IPS-NIHi11 (cell line): ENCODE measurements at places on chromosomes 2 and 18.
A peak's percentile ranks its signal among the peaks of the same experiment; 100 is the strongest.

DNA sequence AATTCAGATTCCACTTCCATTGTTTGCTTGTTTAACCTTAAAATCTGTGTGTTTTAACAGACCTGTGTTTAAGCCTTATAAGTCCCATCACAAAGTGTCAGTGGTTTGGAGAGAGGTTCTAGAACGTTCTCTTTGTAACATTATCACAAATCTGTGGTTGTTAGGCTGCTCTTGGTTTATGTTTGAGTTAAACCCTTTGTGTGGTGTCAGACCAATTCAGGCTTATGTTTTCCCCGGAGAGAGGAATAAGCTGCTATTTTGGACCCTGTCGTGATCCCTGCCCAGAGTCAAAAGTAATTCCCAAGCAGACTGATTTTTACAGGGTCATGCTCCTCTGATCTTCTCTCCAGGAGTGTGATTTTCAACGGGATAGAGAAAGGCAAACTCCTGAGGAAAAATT is 43.8 kb upstream of the LTBP1 start:
- DNase-seq, result no peak

GRCh38 chr2:20662308-20662937 is 4.5 kb upstream of the GDF7 start:
- no peak for DNase-seq

DNA sequence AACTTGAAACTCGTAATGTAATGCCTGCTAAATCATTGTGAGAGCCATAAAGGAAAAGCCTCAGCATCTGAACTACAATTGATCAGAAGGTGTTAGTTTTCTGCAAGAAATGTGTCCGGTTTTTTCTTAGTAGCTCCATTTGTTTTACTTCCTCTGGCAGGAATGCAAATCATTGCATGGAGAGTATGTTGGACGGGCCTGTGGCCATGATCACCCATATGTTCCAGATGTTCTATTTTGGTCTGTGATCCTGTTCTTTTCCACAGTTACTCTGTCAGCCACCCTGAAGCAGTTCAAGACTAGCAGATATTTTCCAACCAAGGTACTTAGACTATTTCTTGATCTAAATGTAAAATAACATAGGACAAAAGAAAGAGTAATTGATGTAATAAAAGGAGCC is 126.6 kb downstream of the DPP4 start:
- DNase-seq, result no peak

GRCh38 chr18:24153397-24153796 is 14.5 kb downstream of the CABYR start:
- no peak for DNase-seq

GRCh38 chr2:189674374-189675112 is at the start of gene ANKAR:
ANKAR (plus strand) TSS chr2:189674670; CDS start chr2:189676491, 1,821 bp downstream.
- DNase-seq, result peak; percentile 94

GRCh38 chr2:5409898-5410381 is 282.2 kb upstream of the SOX11 start:
- peak; percentile 16 for DNase-seq

GRCh38 chr2:236777408-236777807 is 207.8 kb downstream of the ACKR3 start:
- no peak for DNase-seq

GRCh38 chr2:68901199-68901514 is 30.0 kb upstream of the BMP10 start:
- DNase-seq, result no peak

DNA sequence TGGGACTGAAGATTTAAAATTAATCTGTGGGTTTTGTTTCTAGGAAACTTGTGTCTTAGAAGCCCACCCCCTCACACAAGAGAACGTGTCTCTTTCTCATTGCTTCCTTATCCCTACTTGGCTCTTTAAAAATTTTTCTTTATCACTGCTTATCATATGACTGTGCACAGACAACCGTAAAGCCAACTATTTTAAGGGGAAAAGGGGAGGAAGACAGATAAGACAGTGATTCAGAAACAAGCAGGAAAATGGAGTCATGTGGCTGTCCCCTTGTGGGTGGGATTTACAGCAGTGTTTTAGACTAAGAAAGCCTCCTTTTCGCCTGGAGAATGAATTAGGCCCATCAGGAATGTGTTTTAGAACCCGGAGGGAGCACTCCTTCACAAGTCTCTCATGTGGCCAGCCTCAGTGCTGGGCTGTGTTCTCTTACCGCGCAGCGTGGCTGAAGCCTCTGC is 17.6 kb downstream of the PRKCE start:
- DNase-seq, result no peak

DNA sequence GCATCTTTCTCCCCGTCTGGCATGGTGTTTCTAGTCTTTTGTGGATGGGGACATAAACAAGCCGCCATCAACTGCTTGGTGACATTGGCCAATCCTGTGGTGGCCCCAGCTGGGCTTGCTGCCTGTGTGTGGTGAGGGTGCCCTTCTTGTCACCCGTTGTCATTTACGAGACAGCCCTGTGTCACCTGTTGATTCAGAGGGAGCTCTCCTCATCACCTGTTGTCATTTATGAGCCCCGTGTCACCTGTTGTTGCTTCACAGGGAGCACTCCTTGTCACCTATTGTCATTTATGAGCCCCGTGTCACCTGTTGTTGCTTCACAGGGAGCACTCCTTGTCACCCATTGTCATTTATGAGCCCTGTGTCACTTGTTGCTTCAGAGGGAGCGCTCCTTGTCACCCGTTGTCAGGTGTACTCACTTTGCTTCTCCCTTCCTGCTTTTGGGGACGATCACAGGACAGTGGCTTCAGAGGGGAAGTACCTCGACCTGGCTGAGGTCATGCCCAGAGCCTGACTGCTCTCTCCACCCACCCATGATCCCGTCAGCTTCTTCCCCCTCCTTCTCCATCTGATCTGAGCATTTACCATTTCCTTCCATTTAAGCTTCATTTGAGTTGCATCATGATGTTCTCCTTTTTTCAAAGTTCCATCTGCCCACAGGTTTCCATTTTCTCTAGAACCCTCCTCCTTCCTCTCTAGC is 29.1 kb downstream of the HPCAL1 start:
- DNase-seq, result no peak

- DNase-seq, result peak; percentile 88
These were observed 36.9 kb downstream of the SNED1 start for GRCh38 chr2:241035142-241035817.

GRCh38 chr2:23386339-23387220 is 1.6 kb downstream of the KLHL29 start:
- DNase-seq, result peak; percentile 58

GRCh38 chr18:12408247-12408869 is 629 bp downstream of the PRELID3A start:
- no peak for DNase-seq

GRCh38 chr2:196891136-196891535 is 35.4 kb downstream of the PGAP1 start:
- DNase-seq, result no peak

DNA sequence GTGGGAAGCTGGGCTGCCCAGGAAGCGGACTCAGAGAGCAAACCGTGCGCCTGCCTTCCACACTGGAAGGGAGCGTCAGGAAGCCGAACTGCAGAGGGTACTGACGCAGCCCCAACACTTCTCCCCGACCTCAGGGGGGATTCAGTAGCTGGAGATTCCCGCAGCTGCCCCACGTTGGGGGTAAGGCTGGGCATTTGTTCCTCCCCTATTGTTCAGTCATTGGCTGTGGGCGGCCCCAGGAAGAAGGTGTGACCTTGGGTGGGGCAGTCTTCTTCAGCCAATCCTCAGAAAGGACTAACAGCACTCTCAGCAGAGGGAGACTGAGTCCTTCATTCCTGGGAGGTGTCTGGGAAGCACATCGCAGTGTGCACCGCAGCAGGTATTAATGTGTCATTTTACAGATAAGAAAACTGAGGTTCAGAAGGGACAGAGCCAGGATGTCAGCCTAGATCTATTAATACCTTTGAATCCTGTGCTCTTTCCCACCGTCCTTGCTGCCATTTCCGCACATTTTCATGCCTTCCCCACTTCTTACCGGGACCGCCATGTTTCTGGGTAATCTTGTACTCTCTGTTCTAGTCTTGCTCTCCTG is 12.1 kb upstream of the C18orf32 start:
- no peak for DNase-seq

- no peak for DNase-seq
These were observed 221.3 kb upstream of the REV1 start for GRCh38 chr2:99711144-99711543.

DNA sequence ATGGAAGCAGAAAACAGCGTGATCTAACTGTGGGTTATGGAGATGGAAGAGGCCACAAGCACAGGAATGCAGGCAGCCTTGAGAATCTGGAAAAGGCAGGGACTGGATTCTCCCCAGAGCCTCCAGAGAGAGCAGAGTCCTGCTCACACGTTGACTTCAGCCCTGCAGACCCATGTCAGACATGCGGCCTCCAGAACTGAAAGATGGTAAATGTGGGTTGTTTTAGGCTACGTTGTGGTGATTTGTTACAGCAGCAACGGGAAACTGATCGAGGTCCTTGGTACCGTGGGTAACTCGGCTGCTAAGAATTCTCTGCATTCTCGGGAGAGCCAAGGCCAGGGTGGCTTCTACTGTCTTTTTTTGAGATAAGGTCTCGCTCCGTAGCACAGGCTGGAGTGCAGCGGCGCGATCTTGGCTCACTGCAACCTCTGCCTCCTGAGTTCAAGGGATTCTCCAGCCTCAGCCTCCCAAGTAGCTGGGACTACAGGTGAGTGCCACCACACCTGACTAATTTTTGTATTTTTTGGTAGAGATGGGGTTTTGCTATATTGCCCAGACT is 97.1 kb downstream of the ACKR3 start:
- no peak for DNase-seq

GRCh38 chr2:8081130-8081529 is 600.7 kb upstream of the ID2 start:
- no peak for DNase-seq

DNA sequence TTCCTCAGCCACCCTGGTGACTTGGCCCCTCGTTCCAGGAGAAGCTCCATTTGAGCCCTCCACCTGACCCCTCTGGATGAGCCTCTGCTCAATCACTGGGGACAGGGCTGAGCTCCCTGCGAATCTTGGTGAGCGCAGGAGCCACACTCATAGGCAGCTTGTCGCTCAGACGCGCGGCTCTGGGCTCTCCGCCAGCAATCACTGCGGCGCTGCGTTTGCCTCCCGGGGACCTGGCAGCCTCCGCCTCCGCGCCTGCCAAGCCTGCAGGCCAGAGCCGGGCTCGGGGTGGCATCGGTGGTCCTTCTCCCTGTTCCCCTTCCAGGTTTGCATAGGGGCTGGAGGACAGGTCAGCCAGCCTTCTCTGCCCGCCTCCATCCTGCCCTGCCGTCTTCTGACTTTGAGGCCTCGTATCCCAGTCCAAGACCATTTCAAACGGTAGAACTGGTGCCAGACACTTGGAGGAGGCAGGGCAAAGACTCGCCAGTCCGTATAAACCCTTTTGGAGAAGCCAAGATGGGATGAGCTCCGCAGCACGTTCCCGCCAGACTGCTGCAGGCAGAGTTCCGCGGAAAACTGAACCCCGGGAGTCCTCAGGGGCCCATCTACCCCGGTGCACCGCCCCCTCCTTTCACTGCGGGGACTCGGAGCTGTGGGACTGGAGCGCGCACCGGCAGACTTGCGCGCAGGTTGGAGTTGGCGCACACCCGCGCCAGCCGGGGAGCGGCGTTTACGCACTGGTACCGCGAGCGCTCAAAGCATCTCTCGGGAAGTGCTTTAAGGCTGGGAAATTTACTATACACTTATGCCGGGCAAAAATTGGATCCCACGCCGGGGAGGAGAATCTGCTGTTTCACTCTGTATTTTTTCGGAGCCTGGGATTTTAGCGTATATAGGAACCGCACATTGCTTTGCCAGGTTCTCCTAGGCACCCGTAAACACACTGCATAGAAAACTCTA is 1.1 kb upstream of the TACR1 start:
- peak; percentile 59 for DNase-seq

- no peak for DNase-seq
These were observed 1312.8 kb upstream of the ZEB2 start for GRCh38 chr2:145832681-145833080.

- DNase-seq, result no peak
These were observed 230.7 kb downstream of the HAUS1 start for GRCh38 chr18:46334868-46335281.

GRCh38 chr2:12057436-12058166 is 311.2 kb downstream of the LPIN1 start:
- peak; percentile 11 for DNase-seq

GRCh38 chr2:176356251-176356650 is 87.0 kb downstream of the MTX2 start:
- DNase-seq, result no peak

DNA sequence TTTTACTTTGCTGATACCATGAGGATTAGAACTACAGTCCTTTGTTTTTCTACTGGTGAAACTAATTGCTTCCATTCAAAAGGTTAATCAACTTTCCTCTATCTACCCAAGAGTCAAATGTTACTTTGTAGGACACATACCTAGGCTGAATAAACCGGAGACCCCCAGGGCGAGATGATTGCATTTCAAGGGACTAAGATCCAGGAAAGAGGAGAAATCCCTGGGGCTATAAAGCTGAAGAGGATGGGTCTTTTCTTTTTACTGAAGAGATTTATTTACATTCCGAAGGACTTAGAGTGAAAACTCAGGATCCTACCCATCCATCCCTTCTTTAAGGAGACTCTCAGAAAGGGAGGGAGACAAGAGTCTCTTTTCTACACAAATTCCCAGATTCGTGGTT is 331.9 kb downstream of the CDH19 start:
- peak; percentile 63 for DNase-seq

GRCh38 chr18:5317186-5317585 is 21.7 kb upstream of the ZBTB14 start:
- DNase-seq, result no peak

DNA sequence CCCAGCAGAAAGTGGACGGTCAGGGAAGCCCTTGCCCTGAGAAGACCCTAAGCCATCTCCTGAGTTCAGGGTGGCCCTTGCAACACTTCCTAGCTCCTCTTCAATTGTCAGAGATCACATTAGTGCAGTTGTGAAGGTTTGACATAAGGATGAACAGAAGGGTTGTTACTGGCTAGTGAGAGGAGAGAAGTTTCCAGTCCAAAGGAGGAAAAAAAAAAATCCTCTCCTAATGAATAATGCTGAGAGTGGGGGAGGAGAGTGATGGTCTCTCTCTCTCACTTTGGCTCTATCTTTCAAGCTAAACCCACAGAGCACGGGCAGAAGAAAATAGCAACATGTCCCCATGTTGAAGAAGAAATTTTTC is 819.9 kb downstream of the BCL11A start:
- DNase-seq, result no peak

GRCh38 chr2:109427661-109428091 is 186.1 kb downstream of the SEPTIN10 start:
- no peak for DNase-seq

DNA sequence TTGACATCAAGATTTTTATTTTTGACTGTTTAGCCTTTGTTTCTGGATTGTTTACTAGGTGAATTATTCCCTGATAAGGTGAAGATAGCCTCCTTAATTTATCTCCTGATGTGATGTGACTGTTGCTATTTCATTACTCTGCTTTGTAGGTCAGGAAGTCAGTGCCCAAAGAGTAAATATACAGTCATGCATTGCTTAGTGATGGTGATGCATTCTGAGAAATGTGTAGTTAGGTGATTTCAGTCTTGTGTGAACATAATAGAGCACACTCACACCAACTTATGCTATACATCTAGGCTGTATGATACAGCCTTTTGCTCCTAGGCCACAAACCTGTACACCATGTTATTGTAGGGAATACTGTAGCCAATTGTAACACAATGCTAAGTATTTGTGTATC is 102.4 kb upstream of the THUMPD2 start:
- no peak for DNase-seq
